Stimulated activated CD4-positive, alpha-beta T cell treated with anti-CD3 and anti-CD28 coated beads, Interleukin-4, amount 100 ng/mL, for 48 hours (primary cell): ENCODE measurements at places on chromosomes 16 and 17.

- no peak for DNase-seq
These were observed 96.6 kb downstream of the WDR59 start for GRCh38 chr16:74888232-74888862.

- DNase-seq, result no peak
These were observed 240.8 kb downstream of the STX8 start for GRCh38 chr17:9334536-9335446.

- DNase-seq, result no peak
These were observed at the start of gene CCL5 for GRCh38 chr17:35879773-35880654. CCL5 (minus strand) TSS chr17:35880360.

- DNase-seq, result no peak
These were observed 1.2 kb upstream of the LITAFD start for GRCh38 chr16:8880839-8881510.

GRCh38 chr17:1301546-1301945 is 22.1 kb downstream of the TRARG1 start:
- DNase-seq, result no peak

- no peak for DNase-seq
These were observed 94.4 kb downstream of the STXBP4 start for GRCh38 chr17:55062921-55063320.

GRCh38 chr16:22262460-22262859 is 34.7 kb upstream of the POLR3E start:
- DNase-seq, result no peak

DNA sequence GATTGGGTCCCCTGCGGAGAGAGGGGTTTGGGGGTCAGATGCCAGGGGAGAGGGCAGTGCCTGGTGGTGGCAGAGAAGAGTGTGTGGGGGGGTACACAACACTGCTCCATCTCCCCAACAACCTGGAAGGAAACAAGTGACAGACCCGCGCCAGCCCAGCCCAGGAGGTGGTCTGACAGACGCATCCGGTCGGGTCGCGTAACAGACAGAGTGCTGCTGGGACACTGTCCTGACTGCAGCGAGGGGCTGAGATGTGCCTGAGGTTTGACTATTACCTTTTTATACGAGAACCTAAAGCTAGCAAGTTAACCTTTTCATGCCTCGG is 16.2 kb downstream of the UNC13D start:
- DNase-seq, result no peak

- no peak for DNase-seq
These were observed 121.4 kb downstream of the SKAP1 start for GRCh38 chr17:48308581-48308980.

DNA sequence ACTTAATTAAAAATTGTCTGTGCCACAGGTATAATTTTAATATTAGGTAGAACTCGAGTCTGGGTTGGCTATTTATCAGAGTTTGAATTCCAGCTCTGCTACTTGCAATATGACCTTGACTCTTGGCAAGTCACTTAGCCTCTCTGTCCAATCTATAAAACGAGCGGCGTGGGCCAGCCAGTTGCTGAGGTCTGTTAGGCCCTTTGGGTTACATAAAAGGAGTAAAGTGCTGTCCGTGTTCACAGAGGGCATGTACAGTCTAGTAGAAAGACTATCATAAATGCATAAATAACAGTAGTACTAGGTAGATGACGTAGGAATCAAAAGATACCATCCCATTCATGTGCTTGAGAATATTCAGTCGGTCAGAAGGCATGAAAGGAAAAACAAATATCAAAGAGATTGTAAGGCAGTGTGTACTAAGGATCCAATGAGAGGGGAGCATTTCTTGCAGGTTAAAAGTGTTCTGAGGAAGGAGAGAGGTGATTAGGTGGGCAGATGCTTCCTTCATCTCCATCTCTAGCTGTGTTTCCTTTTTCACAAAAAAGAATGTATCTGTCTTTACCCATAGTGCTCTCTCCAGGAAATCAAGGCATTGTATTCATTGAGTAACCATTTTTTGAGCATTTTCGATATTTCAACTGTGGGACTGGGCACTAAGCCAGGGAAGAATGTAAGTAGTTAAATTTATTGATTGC is 2.4 kb downstream of the TNRC6A start:
- DNase-seq, result no peak

DNA sequence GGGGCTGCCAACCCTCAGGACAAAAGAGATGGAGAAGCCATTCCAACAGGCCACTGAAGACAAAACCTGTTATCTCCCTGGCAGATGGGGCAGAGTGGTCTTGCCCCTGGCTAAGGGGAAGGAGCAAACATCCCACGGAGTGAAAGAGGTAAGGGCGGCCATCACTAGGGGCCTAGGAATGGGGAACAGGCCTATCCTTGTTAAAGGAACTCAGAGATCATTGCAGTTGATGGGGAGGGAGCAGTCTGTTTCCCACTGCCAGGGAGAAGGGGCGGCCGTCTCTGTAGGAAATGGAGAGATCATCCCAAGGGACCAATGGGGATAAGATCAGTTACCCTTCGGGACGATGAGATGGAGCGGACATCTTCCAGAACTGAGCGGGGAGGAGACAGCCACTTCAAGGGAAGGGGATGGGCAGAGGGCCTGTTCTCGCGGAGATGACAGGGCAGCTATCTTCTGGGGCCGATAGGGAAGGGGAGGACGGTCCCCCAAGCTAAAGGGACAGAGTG is 581 bp upstream of the TMEM208 start:
- no peak for DNase-seq

GRCh38 chr16:80936410-80936809 is 70.3 kb downstream of the CMC2 start:
- DNase-seq, result no peak

GRCh38 chr16:55204923-55205322 is 119.1 kb upstream of the IRX6 start:
- no peak for DNase-seq

DNA sequence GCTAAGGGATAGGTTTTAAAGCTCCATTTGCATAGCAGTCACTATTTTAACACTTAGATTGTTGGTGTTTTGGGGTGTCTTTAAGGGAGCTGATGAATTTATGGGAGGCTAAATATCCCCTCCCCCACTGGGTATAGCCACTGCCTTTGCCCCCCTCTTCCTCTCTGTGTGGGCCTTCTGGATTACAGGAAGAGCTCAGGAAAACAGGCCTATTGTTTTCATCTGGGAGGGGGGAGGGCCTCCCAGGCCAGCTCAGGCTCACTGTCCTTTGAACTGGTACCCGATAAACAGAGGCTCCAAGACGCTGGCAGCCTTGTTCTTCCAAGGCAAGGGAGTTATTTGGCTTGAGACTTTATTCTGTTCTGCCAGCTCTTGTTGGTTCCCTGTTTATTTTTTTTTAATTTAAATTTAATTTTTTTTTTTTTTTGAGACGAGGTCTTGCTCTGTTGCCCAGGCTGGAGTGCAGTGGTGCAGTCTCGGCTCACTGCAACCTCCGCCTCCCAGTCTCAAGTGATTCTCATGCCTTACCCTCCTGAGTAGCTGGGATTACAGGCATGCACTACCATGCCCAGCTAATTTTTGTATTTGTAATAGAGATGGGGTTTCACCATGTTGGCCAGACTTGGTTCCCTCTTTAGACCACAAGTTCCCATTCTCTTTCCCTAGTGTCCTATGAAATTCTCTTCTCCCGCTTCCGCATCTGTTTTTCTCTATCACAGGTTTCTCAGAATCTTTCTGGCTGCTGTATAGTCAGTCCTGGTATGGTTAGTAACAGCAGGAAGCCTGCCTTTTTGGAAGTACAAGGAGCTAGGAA is 25.1 kb downstream of the MINK1 start:
- DNase-seq, result no peak

DNA sequence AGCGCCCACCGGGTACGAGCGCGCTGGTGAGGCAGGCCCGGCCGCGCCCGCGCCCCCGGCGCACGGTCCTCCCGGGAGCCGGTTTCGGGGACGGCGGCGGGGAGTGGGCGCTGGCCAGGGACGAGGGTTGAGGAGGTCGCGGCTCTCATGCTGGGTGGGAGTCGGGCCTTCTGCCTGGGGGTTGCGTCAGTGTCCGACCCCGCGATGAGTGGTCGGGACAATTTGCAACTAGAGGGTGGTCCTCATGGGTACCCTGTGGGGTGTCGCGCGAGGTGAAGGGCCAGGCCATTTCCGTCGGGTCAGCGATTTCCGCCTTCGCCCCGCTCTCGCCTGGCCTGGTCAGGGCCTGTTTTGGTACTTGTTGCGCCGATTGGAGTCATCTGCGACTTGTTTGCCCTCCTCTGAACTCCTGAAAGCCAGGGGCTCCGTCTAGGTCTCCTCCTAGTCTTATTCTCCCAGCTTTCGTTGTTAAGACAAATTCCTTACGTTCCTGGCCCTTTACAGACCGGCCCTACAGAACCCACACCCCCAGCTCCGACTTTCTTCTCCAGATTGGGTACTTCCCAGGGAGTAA is 14.9 kb downstream of the NAA60 start:
- DNase-seq, result no peak

DNA sequence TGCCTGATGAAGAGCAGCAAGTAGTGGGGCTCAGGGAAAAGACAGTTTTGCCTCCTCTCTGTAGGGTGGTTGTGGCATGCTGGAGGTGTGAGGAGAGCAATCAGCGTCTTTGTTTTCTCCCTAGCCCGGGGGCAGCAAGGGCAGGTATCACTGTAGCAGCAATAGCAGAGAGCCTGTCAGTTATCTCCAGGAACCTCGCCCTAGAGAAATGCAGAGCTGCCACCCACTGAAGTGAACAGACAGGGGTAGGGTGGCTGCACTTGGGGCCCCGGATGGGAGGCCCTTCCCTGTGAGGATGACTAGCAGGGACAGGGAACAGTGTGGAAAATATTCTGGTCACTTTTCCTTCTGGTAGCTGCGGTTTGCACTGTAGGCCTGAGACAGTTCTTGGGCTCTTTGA is 886.5 kb downstream of the CDH8 start:
- no peak for DNase-seq

- no peak for DNase-seq
These were observed 44.3 kb downstream of the MPRIP start for GRCh38 chr17:17086585-17086984.

- no peak for DNase-seq
These were observed 121.3 kb downstream of the CDH13 start for GRCh38 chr16:82748026-82748425.

- DNase-seq, result no peak
These were observed 7.0 kb upstream of the ODF4 start for GRCh38 chr17:8332688-8333087.

DNA sequence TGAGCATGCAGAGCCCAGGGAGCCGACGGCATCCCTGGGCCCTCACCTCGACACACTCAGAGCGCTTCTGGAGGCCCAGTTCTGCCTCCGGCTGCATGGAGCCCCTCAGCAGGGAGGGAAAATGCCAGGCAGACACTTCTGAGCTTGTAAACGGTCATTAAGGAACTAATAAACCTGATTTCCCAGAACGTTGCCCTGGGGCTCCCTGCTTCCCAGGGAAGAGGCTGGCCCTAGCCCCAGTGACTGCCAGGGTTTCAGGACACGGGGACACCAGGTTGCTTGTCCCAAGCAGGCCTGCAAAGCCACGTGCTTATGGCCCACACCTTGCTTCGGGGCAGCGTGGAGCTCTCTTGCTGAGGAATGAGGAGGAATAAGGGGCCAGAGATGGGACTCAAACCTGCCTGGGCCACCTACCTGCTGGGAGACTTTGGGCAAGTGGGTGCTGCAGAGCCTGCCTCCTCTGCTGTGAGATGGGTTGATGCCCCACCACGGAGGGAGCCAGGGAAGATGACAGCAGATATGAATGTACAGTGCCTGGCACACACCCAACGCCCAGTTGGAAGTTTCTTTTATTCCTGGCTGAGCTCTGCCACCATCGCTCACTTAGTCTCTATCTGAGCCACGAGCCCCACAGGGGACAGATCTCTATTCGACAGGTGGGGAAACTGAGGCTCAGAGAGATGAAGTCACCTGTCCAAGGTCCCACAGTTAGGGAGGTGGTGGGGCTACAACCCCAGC is 5.4 kb downstream of the RHBDF2 start:
- DNase-seq, result no peak

GRCh38 chr16:73040136-73040535 is 7.8 kb downstream of the ZFHX3 start:
- DNase-seq, result no peak

DNA sequence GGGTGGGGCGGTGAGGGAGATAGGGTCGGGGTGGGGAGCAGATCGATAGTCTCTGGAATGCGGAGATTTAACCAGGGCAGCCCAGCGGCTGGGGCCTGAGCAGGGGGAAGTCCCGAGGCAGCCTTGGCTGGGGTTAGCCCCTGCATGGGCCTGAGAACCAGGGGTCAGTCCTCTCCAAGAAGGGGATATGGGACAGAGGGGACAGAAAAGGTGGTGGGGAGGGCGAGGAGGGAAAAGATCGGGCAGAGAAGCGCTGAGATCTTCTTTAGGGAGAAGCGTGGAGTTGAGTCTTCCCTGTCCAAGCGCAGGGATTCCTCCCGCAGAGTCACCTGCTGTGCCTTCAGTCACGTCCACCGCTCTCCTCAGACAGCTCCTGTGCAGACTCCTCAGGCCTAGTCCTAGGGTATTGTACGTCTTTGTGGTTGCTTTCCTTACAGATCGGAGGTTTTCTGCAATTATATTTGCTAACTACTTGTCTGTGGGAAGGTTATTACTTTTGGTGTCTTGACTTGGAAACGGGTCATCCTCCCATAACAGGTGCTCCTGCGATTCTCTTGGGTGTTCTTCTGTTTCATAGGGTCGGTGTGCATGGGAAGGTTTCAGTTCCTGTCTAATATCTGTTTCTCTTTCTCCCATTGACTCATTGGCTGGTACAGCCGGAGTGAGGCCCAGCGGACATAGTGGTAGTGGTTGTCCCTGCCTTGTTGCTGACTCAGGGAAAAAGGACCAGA is 952 bp downstream of the CD300A start:
- DNase-seq, result no peak

- DNase-seq, result no peak
These were observed 878 bp upstream of the DNAJA2 start for GRCh38 chr16:46974352-46974751.

GRCh38 chr16:88102597-88102996 is 151.4 kb downstream of the BANP start:
- no peak for DNase-seq

- no peak for DNase-seq
These were observed 84.9 kb upstream of the ASIC2 start for GRCh38 chr17:33377837-33378595.
